Activated CD4-positive, alpha-beta T cell treated with anti-CD3 and anti-CD28 coated beads for 36 hours (primary cell): ENCODE measurements at places on chromosomes 2 and 18.

DNA sequence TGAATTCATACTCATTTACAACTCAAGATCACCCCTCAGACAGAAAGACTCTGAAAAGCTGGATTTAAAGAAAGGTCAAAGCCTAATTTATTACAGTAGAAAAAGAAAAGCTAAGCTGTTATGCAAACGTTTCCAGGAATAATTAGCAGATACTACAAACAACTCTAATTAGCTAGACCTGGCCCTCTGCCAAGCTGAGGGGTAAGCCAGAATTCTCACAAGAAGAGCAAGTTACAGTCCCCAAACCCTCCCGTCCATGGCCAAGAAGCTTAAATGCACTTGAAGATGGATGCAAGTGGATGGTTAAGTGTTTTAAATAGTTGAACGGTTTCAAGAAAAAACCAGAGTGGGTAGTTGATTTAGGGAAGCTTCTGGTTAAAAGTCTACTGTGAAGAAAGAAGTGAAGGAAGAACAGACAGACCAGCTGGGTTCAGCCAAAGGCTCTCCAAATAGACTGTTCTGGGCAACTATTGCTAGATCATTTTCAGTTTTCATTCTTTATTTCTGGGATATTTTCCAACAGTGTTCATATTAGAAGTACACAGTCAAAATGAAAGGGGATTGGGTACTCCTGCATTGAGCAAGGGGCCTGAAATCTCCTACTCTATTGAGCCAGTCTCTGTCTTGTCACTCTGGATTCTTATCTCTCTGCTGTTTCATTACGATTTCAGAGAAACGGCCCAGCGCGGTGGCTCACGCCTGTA lies 4.8 kb downstream of the LMAN2L start:
- H3K27me3 ChIP-seq = no peaks in the 10 kb centered on the region
- H3K36me3 ChIP-seq = peaks cover 35% of the 10 kb centered on the region
- DNase-seq = no peak
- no peak overlapping the region for H3K4me3 ChIP-seq
- H3K4me1 ChIP-seq = peaks cover 30% of the 10 kb centered on the region

DNA sequence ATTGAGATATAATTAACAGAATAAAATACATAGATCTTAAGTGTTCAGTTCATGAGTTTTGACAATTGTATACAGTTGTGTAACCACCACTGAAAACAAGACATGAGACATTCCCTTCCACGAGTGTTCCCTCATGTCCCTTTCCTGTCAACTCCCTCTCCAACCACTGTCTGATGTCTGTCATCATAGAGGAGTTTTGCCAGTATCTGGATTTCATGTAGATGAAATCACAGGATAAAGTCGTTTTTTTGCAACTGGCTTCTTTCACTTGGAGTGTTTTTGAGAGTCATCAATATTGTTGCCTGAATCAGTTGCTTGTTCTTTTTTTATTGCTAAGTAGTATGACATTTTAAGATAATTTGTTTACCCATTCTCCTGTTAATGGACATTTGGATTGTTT lies 52.7 kb downstream of the RBMS1 start:
- H3K4me3 ChIP-seq = no peak overlapping the region
- peaks cover 17% of the 10 kb centered on the region for H3K4me1 ChIP-seq
- H3K27ac ChIP-seq = no peak overlapping the region
- no peaks in the 10 kb centered on the region for H3K27me3 ChIP-seq
- no peak for DNase-seq

DNA sequence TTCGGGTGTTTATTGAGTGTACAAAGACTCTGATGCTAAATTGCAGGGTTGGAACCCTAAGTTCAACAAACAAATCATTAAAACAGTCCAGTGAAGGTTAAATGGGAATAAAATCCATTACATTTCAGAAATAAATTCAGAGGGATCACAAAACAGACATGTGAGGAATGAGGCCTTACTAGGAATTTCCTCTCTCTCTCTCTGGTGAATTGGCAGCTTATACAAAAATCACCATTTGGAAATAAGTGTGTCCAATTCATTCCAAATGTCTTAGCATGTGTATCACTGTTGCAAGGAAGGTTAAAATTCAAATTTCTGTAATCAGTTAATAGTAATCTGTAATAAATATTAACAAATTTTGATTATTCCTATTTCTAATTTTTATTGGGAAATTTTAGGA lies 228.6 kb upstream of the PXDN start:
- H3K4me1 ChIP-seq = no peaks in the 10 kb centered on the region
- H3K36me3 ChIP-seq = no peaks in the 10 kb centered on the region

GRCh38 chr2:232879618-232880494 lies 9.8 kb downstream of the SNORC start:
- peaks cover 5% of the 10 kb centered on the region for H3K4me1 ChIP-seq
- no peak overlapping the region for H3K4me3 ChIP-seq
- DNase-seq = no peak
- no peaks in the 10 kb centered on the region for H3K36me3 ChIP-seq
- peaks cover 7% of the 10 kb centered on the region for H3K27me3 ChIP-seq

DNA sequence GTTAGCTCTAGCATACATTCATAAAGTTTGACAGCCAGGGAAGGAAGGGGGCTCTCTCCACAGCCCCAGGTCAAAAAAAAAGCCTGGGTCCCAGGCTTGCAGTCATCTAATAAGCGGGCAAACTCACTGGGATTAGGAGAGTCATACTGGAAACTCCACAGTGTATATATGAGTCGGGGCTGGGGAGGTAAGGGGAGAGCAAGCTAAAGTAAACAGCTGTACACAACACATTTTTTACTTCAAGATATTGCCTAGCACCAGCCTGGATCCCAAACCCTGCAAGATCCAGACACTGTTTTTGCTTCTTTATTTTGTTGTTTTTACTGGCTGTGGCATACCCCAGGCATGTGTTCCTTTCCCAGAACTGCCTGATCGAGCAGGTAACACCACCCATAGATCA lies 291.3 kb upstream of the TANK start:
- H3K27me3 ChIP-seq = no peaks in the 10 kb centered on the region
- H3K36me3 ChIP-seq = no peaks in the 10 kb centered on the region
- no peak for DNase-seq
- no peaks in the 10 kb centered on the region for H3K4me1 ChIP-seq
- H3K27ac ChIP-seq = no peak overlapping the region
- no peak overlapping the region for H3K4me3 ChIP-seq

DNA sequence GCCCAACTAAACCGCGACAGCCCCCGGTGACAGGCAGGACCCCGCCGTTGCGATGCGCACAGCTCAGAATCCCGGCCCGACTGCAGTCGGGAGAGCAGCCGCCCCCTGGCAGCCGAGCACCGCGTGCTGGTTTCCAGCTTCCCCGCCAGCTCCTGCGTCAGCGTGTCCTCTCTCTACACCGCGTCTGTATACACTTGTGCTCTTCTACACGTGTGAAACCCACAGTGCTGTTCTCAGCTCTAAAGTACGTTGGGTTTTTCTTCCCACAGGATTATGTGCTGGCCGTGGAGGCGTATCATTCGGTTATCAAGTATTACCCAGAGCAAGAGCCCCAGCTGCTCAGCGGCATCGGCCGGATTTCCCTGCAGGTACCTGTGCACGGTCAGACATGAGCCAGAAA lies 54.0 kb downstream of the ADI1 start:
- peaks cover 22% of the 10 kb centered on the region for H3K36me3 ChIP-seq
- H3K27ac ChIP-seq = no peak overlapping the region
- H3K4me3 ChIP-seq = no peak overlapping the region
- peaks cover 9% of the 10 kb centered on the region for H3K4me1 ChIP-seq
- DNase-seq = no peak

DNA sequence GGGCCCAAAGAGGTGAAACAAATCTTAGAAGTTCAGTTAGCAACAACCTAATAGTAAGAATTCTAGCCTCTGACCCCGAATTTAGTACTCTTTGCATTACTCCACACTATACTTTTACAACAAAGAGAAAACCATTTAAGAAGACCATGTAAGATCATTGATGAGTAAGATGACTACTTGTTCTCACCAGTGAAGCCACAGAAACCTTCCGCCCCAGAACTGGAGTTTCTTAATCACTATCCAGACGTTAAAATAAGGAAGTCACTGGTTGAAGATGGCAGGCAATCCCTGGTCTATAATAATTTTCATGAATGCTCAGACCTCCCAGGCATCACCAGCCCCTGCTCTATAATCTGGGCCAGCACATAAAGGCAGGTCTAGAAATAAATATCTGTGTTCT lies 95.0 kb downstream of the TMEM163 start:
- peaks cover 9% of the 10 kb centered on the region for H3K4me1 ChIP-seq
- H3K27ac ChIP-seq = no peak overlapping the region
- peaks cover 7% of the 10 kb centered on the region for H3K27me3 ChIP-seq
- H3K4me3 ChIP-seq = no peak overlapping the region
- peak; percentile 69 for DNase-seq

DNA sequence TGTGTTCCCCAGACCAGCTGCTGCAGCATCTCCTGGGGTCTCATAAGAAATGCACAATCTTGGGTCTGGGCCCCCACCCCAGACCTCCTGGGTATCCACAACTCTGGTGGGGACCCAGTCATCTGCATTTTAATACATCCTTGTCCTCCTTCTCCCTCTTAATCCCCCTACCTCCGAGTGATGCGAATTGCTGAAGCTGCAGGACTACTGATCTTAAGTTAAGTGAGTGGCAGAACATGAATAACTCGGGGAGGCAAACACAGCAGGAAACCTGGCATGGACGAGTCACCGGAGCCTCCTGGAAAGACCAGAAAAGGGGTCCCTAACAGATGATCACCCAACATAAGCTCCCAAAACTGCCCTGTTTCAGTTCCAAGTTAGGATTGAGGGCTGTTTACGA lies 283.2 kb upstream of the MGAT5 start:
- DNase-seq = no peak
- H3K36me3 ChIP-seq = no peaks in the 10 kb centered on the region
- no peak overlapping the region for H3K27ac ChIP-seq
- H3K27me3 ChIP-seq = peaks cover 14% of the 10 kb centered on the region
- H3K4me3 ChIP-seq = no peak overlapping the region

DNA sequence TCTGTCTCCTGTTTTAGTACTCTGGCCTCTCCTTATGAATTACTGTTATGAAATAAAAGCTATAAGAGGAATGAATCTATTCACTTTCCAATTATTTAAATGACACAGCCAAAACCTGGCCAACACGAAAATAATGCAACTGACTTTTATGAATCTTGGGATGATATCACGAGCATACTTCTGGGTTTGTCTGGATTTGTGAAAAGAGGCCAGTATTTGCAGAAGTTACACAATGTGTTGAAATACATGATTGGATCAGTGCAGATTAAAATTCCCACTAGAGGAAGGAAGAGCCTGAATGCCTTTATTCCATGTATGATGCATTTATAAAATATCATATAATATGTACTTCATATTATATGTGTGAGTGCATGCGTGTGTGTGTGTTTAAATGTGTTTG lies 418.2 kb downstream of the GRB14 start:
- no peak for DNase-seq
- no peak overlapping the region for H3K27ac ChIP-seq
- H3K4me3 ChIP-seq = no peak overlapping the region
- H3K27me3 ChIP-seq = no peaks in the 10 kb centered on the region

- no peaks in the 10 kb centered on the region for H3K27me3 ChIP-seq
- no peak for DNase-seq
- H3K36me3 ChIP-seq = no peaks in the 10 kb centered on the region
Measured at GRCh38 chr2:53379547-53379946, 388.1 kb upstream of the CHAC2 start.

- H3K4me3 ChIP-seq = no peak overlapping the region
- H3K36me3 ChIP-seq = no peaks in the 10 kb centered on the region
- H3K27ac ChIP-seq = no peak overlapping the region
- peaks cover 8% of the 10 kb centered on the region for H3K27me3 ChIP-seq
- no peaks in the 10 kb centered on the region for H3K4me1 ChIP-seq
Measured at GRCh38 chr18:12278741-12279682, 24.9 kb downstream of the CIDEA start.

DNA sequence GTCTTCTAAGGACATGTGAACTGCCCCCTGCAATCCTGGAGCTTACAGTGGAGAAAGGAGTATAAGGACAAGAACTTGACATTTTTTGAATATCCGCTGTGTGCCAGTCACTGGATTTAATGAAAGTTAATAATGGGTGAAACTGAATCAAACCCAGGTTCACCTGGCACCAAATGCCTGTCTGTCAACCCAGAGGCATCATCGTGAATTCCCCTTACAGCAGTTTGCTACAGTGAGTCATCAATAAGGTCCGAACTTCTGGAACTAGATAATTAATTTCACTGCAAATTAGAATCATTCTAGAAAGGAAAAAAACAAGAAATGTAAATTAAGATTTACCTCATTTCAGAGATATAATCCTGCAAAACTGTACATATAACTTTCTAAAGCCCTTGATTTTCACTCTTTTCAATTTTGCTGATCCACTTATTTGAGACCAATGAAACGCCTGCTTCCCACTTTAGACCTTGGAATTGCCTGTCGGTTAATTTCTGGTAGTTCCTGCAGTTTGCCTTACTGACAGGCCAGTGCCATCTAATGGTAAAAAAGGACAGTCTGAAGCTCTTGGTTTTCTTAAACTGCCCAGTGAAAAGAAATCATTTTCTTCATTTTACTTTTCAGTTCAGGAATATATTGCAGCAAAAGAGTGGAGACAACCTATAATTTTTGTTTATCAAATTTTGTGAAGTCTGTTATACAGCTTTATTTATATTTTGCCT lies 8.2 kb downstream of the DSG2 start:
- H3K36me3 ChIP-seq = no peaks in the 10 kb centered on the region
- H3K27ac ChIP-seq = no peak overlapping the region
- H3K27me3 ChIP-seq = peaks cover 6% of the 10 kb centered on the region
- DNase-seq = no peak

DNA sequence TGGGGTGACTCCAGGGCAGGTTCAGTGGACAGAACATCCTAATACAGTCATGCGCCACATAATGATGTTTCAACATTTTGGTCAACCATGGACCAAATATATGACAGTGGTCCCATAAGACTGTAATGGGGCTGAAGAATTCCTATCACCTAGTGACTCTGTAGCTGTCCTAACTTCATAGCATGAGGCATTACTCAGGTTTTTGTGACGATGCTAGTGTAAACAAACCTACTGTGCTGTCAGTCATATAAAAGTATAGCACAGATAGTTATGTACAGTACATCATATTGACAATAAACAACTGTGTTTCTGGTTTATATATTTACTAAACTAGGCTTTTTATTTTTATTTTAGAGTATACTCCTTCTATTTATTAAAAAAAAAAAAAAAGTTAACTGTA lies 87.1 kb downstream of the CACNB4 start:
- H3K4me3 ChIP-seq = no peak overlapping the region
- no peaks in the 10 kb centered on the region for H3K36me3 ChIP-seq
- H3K4me1 ChIP-seq = no peaks in the 10 kb centered on the region
- DNase-seq = no peak

- no peak overlapping the region for H3K4me3 ChIP-seq
- DNase-seq = peak; percentile 92
- H3K36me3 ChIP-seq = no peaks in the 10 kb centered on the region
- H3K27me3 ChIP-seq = peaks cover 6% of the 10 kb centered on the region
- H3K27ac ChIP-seq = no peak overlapping the region
Measured at GRCh38 chr2:10835052-10835970, 22.7 kb upstream of the PDIA6 start.

DNA sequence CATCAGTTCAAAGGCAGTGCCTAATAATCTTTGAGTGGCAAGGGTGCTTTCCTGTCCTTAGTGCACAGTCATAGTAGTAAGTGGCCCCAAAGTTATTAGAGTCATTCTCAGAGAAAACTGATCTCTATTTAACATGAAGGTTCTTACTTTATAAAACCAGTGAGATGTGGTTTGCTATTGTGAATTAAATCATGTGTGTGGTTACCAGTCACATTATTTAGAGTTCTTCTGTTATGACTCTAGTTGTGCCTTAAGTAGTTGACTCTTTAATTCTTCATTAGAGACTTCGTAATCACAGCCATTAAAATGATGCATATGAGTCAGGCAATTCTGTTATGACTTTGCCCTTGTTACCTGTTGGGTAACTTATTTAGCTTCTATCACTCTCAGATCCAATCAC lies 1392.9 kb upstream of the ACVR2A start:
- no peaks in the 10 kb centered on the region for H3K4me1 ChIP-seq
- no peak overlapping the region for H3K4me3 ChIP-seq
- no peaks in the 10 kb centered on the region for H3K36me3 ChIP-seq
- no peak for DNase-seq
